ENCODE measurements at places on chromosomes 1 and 21. TPM values are rescaled to one million over a fixed set of nuclear protein-coding genes. Genes with fewer than 3 reads are reported as not detected.

- H3K4me3 ChIP-seq, result no peak overlapping the region
- no peak for DNase-seq
- H3K27ac ChIP-seq, result no peak overlapping the region
- no peaks in the 10 kb centered on the region for H3K36me3 ChIP-seq
- H3K27me3 ChIP-seq, result no peaks in the 10 kb centered on the region
- H3K4me1 ChIP-seq, result peaks cover 28% of the 10 kb centered on the region
Observed at GRCh38 chr1:8598783-8599182, 218.7 kb downstream of the RERE start.

- H3K27ac ChIP-seq, result no peak overlapping the region
- H3K4me1 ChIP-seq, result peaks cover 3% of the 10 kb centered on the region
- no peaks in the 10 kb centered on the region for H3K27me3 ChIP-seq
- no peak for DNase-seq
Observed at GRCh38 chr21:28746166-28746565, 246.5 kb downstream of the LTN1 start.

DNA sequence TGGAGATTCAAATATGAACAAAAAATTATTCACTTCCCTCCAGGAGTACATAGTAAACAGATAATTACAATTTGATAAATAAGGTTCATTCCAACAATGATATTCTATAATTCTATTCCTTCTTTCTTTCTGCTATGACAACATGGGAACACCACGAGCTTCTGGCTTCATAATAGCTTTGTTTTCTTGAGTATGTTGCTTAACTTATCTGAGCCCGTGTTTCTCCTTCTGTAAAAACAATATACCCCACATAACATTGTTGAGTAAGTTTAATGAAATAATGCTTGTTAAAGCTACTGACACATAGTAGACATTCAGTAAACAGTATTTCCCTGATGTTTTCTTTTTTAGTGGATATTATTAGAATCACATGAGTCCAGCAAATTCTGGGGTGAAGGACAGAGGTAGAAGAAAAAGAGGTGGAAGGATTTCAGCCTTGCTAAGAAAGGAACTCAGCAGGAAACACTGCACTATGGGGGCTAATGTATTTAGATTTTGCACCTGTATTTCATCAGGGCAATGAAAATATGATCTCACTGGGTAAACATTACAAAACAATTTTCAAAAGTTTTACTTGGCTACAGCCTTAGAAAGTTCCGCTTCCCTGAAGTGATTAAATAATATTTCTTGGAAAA lies 430.8 kb upstream of the C1orf87 start:
- no peaks in the 10 kb centered on the region for H3K27me3 ChIP-seq
- no peaks in the 10 kb centered on the region for H3K36me3 ChIP-seq
- no peak overlapping the region for H3K27ac ChIP-seq
- no peak for DNase-seq

DNA sequence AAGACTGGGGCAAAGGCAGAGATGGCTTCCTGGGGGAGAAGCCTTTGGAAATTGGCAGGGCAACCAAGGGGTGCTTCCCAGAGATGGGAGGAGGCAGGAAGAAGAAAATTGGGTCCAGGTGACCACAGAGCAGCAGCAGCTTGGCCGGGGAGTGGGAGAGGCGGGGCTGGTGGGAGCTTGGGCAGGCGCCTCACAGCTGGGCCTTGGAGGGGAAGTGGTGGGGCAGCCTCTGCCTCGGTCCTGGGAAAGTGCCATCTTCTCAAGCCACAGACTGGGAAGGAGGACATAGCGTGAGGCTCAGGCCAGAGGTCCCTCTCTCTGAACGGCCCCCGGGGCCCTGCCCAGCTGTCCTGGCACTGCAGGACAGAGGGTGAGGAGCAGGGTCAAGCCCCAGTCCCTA lies 24.0 kb upstream of the WASF2 start:
- no peaks in the 10 kb centered on the region for H3K36me3 ChIP-seq
- H3K4me1 ChIP-seq, result peaks cover 11% of the 10 kb centered on the region
- DNase-seq, result no peak
- H3K27ac ChIP-seq, result peak overlapping the region; percentile 40
- no peak overlapping the region for H3K4me3 ChIP-seq
- no peaks in the 10 kb centered on the region for H3K27me3 ChIP-seq

GRCh38 chr1:33764149-33764548 lies 99.7 kb upstream of the HMGB4 start:
- no peak for DNase-seq
- no peak overlapping the region for H3K4me3 ChIP-seq
- H3K4me1 ChIP-seq, result peaks cover 4% of the 10 kb centered on the region
- no peaks in the 10 kb centered on the region for H3K27me3 ChIP-seq
- no peaks in the 10 kb centered on the region for H3K36me3 ChIP-seq

Gene MATN1
- not detected for total RNA-seq

Gene OR2T2
- not detected for total RNA-seq

Gene LCE1B
- total RNA-seq, result not detected

Gene CNKSR1
- total RNA-seq, result 21.6 TPM

Gene GNG4
- total RNA-seq, result not detected
